T47D (cell line): ENCODE measurements at places on chromosomes 3 and 15.

DNA sequence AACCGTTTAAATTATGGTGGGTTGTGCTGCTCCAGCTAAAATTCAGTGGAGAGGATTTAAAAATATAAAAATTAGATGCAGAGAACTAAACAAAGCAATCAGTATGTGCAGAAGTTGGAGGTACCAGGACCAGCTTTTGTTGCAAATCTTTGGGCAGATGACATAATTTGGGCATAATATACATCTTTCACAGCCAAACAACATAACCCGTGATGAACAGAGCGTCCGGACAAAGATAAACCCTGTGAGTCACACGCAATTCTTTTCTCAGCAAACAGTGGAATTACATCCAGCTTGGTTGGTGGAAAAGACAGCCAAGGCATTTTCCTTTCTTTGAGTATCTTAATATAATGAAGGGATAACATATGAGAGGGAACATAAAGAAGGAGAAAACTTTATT lies 419.4 kb upstream of the ADAMTS9 start:
- DNase-seq = no peak

- DNase-seq = no peak
Observed at GRCh38 chr15:50018491-50018890, 100.5 kb downstream of the ATP8B4 start.

DNA sequence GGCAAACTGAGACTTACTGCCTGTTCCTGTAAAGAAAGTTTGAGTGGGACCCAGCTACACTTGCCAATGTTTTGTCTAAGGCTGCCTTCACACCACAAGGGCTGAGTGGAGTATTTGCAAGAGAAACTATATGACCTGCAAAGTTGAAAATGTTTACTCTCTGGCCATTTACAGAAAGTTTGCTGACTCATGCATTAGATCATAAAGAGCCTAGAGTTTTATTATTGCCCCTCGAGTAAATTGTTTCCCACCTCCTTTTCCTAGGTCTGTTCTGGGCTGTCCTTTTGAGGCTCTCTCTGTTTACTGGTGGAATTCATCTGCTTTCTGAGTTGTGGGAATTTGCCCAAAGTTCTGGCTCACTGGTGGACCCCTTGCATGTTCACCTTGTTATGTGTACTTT lies 6.7 kb upstream of the PROK2 start:
- DNase-seq = no peak

DNA sequence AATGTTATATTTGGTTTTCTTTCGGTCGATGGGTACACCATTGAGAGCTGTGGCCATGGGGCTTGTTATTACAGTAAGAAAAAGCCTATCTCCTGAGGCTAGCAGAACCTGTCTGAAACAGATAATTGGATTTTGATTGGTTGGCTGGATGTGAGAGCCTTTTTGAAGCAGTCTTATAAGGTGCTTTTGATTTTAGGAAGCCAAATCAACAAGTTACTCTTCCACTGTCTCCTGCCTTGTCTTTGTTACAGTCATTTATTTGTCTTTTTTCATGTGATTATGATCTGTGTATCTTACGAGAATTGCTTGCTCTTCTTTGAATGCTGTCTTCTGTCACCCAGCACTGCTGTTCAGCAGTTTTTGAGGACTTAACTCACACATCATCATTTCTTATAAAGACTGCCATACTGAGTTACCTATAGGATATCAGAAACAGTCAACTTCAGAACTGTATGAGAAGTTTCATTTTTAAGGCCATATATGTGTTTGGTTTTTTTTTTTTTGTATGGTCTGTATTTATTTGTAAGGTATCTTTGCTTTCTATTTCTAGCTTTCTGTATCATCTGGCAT lies 51.1 kb downstream of the MEF2A start:
- DNase-seq = no peak

GRCh38 chr3:114194750-114195149 lies 15.9 kb upstream of the DRD3 start:
- no peak for DNase-seq

DNA sequence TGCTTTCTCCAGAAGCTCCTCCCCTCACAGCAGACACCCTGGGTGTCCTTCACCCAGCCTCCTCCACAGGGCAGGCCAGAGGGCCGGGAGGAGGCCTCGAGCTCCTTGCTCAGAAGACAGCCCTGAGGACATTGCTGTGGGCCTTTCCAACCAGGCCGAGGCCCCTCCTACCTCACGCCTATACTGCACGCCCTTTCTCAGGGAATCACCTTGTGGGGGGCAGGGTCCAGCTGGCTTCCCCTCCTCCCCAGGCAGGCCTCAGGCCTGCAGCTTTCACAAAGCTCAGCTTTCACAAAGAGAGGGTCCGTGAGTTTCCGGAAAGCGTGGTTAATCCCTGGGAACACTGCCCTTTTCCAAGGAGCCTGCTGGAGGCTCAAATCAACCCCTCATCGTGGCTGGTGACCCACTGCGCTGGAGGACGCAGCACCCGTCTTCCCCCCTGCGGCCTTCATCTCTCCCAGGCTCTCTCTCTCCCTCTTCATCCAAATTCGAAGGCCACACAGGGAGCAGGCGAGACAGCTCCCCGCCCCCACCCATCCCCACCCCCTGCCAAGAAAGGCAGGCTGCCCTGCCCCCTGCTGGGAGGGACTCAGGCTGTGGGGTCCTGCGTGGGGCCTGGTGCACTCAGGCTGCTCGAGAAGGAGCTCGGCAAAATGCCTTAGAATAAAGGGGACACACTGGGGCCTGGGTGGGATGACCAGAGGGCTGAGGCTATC lies 79.4 kb downstream of the OCA2 start:
- DNase-seq = no peak

- DNase-seq = no peak
Observed at GRCh38 chr3:94758751-94759150, 695.9 kb downstream of the NSUN3 start.

- DNase-seq = peak; percentile 54
Observed at GRCh38 chr15:48965972-48966371, 2.3 kb upstream of the SHC4 start.

GRCh38 chr15:101089579-101090427 lies 162.0 kb downstream of the CHSY1 start:
- DNase-seq = no peak

- DNase-seq = no peak
Observed at GRCh38 chr3:25191673-25192072, 236.4 kb upstream of the RARB start.

- DNase-seq = no peak
Observed at GRCh38 chr3:32937331-32937730, 14.1 kb upstream of the CCR4 start.
